ENCODE measurements at places on chromosomes 3 and 15. TPM values are rescaled to one million over a fixed set of nuclear protein-coding genes. Genes with fewer than 3 reads are reported as not detected.

GRCh38 chr3:196149375-196149774 lies 61.8 kb downstream of the ZDHHC19 start:
- H3K4me1 ChIP-seq = peaks cover 2% of the 10 kb centered on the region
- no peak for DNase-seq
- H3K36me3 ChIP-seq = no peaks in the 10 kb centered on the region

GRCh38 chr15:79299126-79299840 lies 11.6 kb upstream of the TMED3 start:
- H3K4me3 ChIP-seq = no peak overlapping the region
- H3K36me3 ChIP-seq = no peaks in the 10 kb centered on the region
- H3K27me3 ChIP-seq = peaks cover 79% of the 10 kb centered on the region
- H3K4me1 ChIP-seq = no peaks in the 10 kb centered on the region
- DNase-seq = no peak

- peaks cover 77% of the 10 kb centered on the region for H3K27me3 ChIP-seq
- H3K4me3 ChIP-seq = no peak overlapping the region
- peak; percentile 81 for DNase-seq
- H3K36me3 ChIP-seq = peaks cover 6% of the 10 kb centered on the region
These were observed 186.7 kb downstream of the NSUN3 start for GRCh38 chr3:94249491-94250079.

- no peak overlapping the region for H3K4me3 ChIP-seq
- peak; percentile 11 for DNase-seq
- peaks cover 3% of the 10 kb centered on the region for H3K4me1 ChIP-seq
- H3K36me3 ChIP-seq = no peaks in the 10 kb centered on the region
- H3K27ac ChIP-seq = no peak overlapping the region
These were observed 30.5 kb upstream of the PXYLP1 start for GRCh38 chr3:141201122-141201521.

DNA sequence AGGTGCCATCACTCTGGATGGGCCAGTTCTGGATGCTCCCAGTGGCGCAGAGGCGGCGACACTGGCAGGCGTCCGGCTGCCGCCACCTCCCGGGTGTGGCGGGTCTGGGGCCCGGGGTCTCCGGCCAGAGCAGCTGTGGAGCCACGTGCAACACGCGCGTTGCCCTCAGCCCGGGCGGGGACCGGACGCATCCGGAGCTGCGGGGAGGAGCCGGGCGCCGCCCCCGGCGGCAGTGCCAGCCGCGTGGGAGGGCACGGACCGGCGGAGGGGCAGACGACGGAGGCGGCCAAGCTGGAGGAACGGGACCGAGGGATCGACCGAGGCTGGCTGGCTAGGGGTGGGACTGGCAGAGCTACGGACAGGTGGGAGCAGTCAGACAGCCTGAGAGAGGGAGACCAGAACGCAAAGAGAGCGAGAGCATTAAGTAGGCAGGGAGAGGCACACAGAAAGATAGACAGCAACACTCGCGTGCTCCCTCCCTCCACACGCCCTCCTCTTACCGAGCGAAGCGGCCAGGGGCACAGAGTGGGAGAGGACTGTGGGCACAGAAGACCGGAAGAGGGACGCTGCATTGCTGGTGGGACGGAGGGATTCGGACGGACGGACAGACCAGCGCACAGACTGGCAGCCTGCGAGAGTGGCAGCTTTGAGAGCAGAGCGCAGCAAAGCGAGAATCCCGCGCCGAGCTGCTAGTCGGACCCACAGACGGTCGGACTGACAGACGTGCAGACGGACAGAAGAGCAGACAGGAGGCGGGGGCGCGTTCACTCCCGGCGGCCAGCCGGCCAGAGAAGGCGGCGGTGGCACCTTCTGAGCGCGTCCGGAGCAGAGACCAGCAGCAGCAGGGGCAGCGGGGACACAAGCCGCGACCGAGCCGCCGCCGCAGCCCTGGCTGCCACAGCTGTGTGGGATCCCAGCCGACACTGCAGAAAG lies at the start of gene ARPP21:
Gene ARPP21, plus strand, starts transcription at position 272 of the 933 bp plus-strand sequence. CDS start 42,227 bp downstream, outside the sequence.
- no peaks in the 10 kb centered on the region for H3K36me3 ChIP-seq
- H3K27me3 ChIP-seq = peaks cover 99% of the 10 kb centered on the region

The NTRK3 gene
- not detected for total RNA-seq
